NCI-H2081 treated with DMSO at 0.1 percent for 48 hours (cell line): ENCODE measurements at places on chromosomes 7 and 10.

DNA sequence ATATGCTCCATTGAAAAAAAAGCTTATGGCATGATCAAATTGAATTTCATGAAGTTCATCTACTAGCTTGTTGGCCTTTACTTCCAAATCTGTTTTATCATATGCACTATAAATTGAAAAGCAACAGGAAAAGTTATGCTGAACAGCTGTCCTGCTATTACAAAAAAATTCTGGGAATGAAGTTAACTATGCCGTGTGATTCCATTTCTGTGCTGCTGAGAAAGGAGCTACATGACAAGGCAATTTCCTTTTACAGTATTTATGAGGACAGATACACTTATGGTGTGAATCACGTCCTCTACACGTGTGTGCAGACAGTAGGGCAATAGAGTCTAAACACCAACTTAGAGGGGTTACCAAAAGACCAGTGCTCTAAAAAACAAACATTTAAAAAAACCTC lies 426.5 kb upstream of the AKR1E2 start:
- DNase-seq, result no peak

- DNase-seq, result no peak
Measured at GRCh38 chr10:110442746-110443145, 55.0 kb upstream of the DUSP5 start.

DNA sequence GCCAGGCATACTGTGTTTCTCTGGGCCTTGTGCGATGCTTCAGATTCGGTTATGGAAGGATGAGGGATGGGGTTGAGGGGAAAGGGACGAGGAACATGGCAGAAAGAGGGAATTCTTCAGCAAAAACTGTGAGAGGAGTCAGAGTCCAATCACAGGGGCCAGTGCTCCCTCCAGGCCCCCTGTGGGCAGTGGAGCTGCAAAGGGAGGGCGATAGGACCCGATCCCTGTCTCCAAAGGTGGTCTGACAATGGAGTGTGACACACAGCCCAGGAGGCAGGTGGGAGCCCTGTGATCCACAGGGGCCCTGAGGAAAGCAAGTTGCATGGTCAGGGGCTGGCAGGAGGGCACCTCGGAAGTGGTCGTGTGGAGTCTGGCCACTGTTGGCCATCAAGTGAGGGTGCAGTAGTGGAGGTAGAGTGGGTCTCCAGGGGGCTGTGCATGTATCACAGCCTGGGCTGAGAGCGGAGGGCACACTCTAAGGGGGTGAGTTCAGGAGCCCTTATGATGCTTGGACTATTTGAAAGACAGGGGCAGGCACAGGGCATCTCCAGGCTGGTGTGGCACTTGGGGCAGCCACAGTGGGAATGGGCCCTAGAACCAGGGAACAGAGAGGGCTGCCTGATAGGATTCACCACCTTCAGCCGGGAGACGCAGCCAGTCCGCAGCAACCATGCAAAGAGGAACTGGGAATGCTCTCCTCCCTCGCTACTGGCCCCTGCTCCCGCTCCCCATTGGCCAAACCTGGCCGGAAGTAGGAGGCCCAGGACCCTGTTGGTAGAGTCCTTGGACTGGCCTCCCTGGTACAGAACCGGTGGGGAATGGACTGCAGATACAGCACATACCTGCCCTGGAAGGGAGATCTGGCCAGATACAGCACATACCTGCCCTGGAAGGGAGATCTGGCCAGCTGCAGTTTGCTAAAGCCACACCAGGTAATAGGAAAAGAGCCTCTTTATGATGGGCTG lies 115.9 kb downstream of the ADCY1 start:
- no peak for DNase-seq

DNA sequence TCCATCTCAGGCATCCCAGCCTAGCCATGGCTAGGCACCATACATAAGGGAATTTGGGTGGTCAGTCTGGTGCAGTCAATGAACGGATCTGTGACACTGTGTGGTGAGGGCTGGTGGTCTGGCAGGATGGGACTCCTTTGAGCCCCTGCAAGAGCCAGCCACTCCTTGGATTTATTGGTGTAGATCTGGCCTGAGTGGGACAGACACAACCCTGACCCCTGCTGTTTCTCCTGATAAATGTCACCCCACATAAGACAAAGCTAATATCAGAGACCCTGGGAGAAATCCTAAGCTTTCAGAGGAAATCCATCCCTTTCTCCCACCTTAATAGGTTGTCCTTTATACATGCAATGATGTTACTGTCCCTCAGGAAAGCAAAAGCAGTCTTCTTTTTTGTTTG lies 2.3 kb downstream of the FBXO24 start:
- DNase-seq, result no peak

DNA sequence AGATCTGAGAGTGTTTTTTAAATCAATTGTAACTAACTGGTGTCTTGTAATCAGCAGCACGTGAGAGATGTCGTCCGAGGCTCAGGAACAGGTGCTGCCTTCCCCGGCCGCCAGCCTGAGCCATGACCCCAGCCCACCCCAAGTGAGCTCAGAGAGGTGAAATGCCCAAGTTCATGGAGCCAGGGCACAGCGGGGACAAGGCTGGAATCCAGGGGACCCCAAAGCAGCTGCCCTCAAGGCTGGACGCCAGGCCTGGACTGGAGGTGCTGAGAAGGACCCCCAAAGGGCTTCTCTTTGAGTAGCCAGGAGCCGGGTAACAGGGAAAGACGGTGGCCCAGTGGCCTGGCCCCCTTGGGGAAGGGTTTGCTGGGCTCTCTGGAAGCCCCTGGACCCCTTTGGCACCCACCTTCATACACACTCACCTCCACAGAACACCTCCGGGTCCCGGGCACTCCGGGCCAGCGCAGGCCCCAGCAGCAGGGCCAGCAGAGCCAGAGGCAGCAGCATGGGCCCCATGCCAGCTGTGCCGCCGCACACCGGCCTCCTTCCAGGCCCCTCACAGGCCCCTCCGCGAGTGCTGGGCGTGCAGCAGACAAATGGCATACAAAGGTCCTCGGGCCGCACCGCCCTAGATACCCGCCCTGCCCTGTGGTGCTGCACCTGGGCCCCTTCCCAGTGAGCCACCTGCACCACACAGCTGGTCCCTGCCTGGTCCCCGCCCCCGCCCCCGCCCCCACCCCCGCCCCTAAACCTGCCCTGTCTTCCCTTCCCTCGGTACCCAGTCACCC lies 24.0 kb upstream of the CNPY1 start:
- no peak for DNase-seq

- DNase-seq, result no peak
Measured at GRCh38 chr7:83559887-83560286, 89.1 kb downstream of the SEMA3E start.

- no peak for DNase-seq
Measured at GRCh38 chr10:24556750-24557742, 166.6 kb downstream of the ARHGAP21 start.

GRCh38 chr7:158324397-158325360 lies 262.9 kb downstream of the PTPRN2 start:
- DNase-seq, result no peak

DNA sequence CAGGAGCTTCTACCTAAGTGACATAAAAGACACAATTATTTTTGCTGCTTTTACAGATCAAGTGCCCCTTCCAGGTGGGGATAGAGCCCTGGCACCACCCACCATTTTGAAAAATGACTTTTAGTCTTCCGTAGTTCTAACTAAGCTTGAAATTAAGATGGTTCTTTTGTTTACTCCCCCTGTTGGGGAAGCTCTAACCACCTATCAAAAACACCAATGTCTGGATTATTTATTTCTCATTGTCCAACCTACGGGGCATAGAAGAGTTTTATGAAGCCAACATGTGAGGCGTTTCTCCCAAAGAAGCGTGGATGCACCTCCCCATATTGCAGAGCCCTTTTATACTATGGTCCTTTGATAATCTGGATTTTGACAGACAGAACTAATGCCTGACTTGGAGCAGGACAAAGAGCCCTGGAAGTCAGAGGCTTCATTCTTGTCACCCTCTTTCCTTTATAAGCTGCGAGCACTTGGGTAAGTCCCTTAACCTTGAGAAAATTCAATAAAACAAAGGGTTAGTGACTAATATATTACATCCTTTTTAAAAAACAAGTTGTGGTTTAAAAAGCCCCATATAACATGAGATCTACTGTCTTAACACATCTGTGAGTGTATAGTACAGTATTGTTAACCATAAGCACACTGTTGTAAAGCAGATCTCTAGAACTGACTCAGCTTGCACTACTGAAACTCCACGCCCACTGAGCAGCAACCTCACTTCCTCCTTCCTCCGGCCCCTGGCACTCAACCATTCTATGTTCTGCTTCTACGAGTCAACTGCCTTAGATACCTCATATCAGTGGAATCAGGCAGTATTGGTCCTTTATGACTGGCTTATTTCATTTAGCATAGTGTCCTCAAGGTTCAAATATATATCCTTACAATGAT lies 67.5 kb downstream of the ATXN7L1 start:
- no peak for DNase-seq

GRCh38 chr10:117222976-117223692 lies 17.8 kb upstream of the SLC18A2 start:
- DNase-seq, result no peak

GRCh38 chr10:85649461-85649860 lies 717.1 kb downstream of the GRID1 start:
- DNase-seq, result no peak

DNA sequence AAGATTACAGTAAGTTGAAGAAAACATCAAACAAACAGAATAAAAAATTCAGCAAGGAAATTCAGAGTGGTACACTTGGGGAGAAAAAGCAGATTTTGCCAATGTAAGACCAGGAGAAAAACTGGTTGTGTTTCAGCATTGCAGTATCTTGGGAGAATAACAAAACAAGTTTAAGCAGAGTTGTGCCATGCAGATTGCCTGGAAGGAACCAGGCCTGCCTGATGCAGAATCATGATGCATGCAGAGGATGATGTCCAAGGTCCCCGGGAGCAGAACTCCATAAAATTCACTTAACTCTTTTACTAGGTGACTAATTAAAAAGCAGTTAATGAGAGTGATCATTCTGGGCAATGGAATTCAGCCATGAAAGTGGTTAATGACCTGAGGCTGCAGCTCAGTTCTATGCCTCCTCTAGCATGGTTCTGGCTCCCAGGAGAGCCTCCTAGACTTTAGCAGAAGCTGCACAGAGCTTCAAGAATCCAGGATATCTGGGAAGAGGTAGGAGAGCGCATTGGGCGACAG lies 379.7 kb upstream of the C7orf33 start:
- no peak for DNase-seq

GRCh38 chr7:152436111-152436930 lies 518 bp upstream of the KMT2C start:
- DNase-seq, result peak; percentile 60

DNA sequence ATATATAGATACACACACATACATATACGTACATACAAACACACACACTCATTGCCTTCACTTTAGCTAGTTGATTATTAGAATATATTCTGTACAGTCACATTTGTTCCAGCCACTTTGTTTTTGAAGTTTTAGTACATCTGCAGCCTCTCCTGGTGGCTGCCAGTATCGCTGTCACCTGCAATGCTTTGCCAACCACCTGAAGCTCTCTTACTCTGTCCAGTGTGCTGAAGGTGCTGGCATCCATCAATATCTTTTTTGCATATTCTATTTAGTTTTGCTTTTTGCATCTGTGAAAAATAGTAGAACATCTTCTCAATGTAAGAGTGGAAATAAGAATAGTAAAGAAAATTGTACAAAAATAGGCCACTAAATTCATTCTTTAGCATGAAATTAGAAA lies 388.6 kb downstream of the EXOC4 start:
- no peak for DNase-seq

- DNase-seq, result no peak
Measured at GRCh38 chr7:17988858-17989257, 38.8 kb downstream of the PRPS1L1 start.
